ENCODE measurements at places on chromosomes 16 and 17.

DNA sequence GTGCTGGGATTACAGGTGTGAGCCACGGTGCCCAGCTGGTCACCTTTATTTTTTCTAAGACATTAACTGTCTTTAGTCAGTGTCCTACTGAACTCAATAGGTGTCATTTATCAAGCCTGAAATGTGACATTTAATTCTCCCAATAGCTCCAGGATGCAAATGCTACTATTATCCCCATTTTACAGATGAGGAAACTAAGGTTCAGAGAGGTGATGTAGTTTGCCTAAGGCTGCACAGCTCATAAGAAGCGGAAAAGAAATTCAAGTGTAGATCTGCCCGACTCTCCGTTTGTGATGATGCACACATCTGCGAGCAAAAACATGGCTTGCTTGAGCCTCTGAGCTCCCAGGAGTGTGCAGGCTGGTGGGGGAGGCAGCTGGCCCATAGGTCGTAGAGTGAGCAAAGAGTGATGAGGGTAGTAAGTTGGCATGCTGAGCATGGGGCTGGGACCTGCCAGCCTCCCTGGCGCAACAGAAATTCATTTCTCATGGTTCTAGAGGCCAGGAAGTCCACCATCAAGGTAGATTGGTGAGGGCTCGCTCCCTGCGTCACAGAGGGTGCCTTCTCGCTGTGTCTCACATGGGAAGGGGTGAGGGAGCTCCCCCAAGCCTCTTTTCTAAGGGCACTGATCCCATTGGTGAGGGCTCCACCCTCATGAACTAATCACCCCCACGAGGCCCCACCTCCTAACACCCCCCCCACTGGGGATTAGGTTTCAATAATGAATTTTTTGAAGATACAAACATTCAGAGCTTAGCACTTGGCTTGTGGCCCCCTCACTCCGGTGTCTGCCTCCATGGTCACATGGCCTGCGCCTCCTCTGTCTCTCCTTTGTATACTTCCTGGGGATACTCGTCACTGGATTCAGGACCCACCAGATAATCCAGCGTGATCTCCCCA is 141.5 kb upstream of the PLCG2 start:
- DNase-seq: no peak

- DNase-seq: no peak
Observed at GRCh38 chr17:34386343-34386696, 23.3 kb upstream of the CCL1 start.

GRCh38 chr17:41989702-41990419 is 23.3 kb downstream of the CNP start:
- DNase-seq: no peak

GRCh38 chr17:67312265-67312664 is 54.1 kb downstream of the PSMD12 start:
- no peak for DNase-seq

GRCh38 chr16:578870-579405 is 9.2 kb downstream of the PIGQ start:
- no peak for DNase-seq

GRCh38 chr16:74713325-74713724 is 12.7 kb upstream of the MLKL start:
- no peak for DNase-seq

DNA sequence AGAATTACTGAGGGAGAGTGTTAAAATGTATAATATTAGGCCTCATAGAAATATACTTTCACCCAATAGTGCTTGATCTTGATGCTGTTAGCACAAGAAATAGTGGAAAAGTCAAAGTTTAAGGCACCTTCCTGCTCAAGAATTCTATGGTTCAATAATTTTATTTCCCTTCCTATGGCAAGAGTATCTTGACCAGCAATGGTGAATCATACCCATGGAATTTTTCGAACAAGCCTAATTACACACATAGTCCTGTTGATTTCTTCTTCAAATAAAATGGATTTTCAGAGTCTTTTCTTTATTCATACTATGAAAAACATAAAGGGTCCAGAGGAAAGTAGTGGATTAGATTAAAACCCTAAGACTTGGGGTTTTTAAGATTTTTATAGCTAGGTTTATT is 810.6 kb downstream of the CDH11 start:
- DNase-seq: no peak

DNA sequence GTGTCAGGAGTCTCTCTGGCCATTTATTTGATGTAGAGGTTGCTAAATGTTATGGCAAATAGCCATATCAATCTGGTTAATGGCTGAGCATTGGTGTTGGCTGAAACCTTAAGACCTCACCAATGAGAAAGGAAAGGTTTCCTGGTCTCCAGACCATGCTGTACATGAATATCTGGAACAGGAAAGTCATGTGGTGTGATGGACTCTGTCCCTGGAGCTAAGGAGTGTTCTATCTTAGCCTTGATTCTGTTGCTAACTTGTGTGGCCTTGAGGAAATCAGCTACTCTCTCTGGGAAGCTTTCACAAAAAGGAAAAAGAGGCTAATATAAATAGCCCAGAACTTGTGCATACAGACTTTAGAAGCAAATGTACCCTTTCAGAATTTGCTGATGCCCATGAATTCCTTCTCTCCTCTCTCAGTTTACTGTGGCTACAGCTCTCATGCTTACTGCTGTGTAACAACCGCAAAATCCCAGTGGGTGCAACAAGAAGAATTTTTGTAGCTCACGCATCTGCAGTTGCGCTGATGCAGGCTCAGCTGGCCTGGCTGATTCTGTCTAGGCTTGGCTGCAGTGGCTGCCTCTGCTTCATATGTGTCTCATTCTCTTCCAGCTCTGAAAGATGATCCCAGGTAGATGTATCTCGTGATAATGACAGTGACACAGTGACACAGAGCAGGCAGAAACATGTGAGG is 287.5 kb downstream of the NPIPA8 start:
- no peak for DNase-seq

DNA sequence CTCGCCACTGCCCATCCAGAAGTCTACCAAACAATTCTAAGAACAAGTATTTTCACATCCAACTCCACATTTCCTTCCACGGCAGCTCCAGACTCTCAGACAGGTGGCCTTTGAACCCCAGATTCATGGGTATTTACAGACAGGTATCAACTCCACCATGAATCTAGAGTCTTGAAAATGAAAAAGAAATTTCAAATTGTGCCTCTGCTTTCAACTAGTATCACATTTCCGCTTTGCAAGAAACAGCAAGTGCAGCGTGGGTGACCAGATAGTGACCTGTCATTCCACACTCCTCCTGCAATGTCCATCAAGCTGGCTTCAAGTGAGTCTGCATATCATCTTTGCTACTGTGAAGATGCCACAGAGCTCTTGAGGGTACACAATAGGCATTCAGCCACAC is 232.4 kb upstream of the RPL38 start:
- DNase-seq: no peak

GRCh38 chr16:79001156-79001967 is 599.2 kb downstream of the MAF start:
- DNase-seq: no peak

DNA sequence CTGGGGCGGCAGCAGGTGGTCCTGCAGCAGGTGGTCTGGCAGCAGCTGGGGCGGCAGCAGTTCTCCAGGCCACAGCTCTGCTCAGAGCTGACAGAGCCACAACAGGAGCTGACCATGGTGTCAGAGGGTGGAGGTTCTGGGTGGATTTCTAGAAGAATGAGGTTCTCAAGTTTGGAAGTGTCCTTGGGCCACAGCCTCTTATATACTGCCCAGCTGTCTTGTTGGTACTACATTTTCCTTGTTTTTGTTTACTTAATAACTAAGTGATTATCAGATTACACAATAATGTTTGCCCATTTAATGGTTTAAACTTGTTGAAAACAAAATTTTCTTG is at the start of gene KRTAP4-5:
Gene KRTAP4-5 (minus strand): TSS at position 174 of the 334 bp plus-strand sequence. CDS start 58 bp downstream, at position 116.
- DNase-seq: no peak

DNA sequence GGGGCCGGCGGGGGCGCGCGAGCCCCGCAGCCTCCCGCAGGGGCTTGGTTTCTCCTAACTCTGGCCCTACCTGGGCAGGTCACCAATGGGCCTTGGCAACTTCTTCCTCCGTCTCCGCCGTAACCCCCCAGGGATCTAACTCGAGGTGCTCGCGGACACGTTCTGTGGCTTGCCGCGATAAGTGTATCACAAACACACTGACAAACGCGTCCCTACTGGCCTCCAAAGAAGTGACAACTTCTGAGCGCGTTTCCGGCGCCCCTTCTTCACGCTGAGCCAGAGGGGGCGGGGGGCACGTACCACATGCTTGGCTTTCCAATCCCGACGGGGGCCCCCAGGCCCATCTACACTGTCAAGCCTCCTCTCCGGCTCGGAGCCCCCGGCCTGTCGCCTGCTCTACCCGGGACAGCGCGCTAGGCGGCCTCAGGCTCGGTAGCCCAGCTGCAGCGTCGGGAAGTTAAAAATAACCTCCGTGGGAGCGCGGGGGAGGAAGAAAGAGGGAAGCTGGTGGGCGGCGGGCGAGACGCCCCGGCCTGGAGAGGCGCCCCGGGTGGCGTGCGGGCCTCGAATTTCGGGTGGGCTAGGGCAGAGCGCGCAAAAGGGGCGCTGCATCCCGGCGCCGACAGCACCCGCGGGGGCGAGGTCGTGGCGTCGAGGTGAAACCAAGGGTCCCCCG is 725 bp upstream of the SPHK1 start:
- DNase-seq: no peak

- no peak for DNase-seq
Observed at GRCh38 chr17:42969001-42969581, 4.8 kb upstream of the AARSD1 start.

DNA sequence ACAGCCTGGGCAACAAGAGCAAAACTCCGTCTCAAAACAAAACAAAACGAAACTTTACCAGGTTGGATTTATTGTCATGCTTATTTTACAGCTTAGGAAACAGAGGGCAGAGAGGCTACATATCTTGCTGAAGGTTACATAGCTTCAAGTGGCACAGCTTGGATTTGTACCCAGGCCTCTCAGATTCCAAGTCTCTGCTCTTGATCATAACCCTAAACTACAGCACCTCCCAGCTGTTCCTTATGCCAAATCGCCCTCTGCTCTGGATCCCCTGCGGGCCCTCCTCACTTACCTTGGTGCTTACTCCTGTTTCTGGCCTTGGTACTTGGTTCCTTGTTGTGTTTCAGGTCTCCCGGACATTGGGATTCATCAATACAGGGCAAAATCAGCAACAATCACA is 11.7 kb upstream of the CUEDC1 start:
- no peak for DNase-seq

DNA sequence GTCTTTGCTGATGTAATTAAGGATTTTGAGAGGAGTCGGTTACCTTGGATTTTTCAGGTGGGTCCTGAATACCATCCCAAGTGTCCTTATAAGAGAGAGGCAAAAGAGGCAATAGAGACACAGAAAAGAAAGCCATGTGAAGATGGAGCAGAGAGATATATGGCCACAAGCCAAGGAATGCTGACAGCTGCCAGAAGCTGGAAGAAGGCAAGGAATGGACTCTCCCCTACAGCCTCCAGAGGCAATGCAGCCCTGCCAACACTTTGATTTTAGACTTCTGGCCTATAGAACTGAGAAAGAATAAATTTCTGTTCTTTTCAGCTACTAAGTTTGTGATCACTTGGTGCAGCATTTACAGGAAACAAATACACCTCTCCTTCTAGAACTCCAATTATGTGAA is 8.2 kb upstream of the RNFT1 start:
- no peak for DNase-seq

- no peak for DNase-seq
Observed at GRCh38 chr16:608019-608418, 18.2 kb downstream of the RAB40C start.

DNA sequence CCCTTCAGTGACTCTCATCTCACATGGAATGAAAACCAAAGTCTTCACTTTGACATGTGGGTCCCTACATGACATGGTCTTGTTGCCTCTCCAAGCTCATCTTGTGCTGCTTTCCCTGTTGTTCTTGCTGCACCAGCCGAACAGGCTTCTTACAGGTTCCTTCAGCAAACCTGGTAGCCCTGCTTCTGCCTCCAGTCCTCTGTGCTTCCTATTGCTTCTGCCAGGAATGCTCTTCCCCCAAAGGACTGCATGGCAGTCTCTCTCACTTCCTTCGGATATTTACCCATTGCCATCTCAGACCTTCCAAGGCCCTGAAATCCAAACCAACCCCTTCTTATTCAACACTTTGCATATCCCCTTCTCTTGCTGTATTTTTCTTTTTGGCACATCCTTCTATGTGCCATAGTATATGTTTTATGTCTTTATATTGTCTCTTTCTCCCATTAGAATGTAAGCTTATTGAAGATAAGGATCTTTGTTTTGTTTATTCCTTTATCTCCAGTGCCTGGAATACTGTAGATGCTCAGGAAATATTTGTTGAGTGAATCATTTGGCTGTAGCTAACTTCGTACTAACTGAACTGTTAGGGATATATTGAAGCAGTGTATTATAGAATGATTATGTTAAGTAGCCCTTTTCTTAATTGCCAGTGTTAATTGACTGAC is 57.9 kb upstream of the SLC12A3 start:
- no peak for DNase-seq

- no peak for DNase-seq
Observed at GRCh38 chr16:67236563-67237395, 9.8 kb downstream of the TMEM208 start.

GRCh38 chr17:39605492-39606433 is 2.0 kb downstream of the NEUROD2 start:
- DNase-seq: no peak

DNA sequence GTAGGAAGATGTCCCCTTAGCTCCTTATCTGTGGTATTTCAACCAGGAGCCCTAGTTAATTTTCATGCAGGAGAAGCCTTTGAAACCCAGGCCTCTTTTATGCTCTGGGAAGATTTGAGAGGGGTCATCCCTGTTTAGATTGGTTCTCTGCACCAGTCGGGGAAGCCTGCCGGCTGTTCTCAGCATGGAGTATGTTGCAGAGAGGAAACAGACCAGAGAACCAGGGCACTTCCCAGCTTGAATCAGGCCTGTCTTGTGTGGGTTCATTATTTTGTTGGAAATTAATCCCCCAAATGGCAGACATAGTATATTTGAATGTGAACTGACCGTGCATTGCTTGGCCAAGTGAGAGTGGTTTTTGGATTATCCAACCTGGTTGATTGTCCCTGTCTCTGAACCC is 1082.1 kb upstream of the RBFOX1 start:
- DNase-seq: no peak

DNA sequence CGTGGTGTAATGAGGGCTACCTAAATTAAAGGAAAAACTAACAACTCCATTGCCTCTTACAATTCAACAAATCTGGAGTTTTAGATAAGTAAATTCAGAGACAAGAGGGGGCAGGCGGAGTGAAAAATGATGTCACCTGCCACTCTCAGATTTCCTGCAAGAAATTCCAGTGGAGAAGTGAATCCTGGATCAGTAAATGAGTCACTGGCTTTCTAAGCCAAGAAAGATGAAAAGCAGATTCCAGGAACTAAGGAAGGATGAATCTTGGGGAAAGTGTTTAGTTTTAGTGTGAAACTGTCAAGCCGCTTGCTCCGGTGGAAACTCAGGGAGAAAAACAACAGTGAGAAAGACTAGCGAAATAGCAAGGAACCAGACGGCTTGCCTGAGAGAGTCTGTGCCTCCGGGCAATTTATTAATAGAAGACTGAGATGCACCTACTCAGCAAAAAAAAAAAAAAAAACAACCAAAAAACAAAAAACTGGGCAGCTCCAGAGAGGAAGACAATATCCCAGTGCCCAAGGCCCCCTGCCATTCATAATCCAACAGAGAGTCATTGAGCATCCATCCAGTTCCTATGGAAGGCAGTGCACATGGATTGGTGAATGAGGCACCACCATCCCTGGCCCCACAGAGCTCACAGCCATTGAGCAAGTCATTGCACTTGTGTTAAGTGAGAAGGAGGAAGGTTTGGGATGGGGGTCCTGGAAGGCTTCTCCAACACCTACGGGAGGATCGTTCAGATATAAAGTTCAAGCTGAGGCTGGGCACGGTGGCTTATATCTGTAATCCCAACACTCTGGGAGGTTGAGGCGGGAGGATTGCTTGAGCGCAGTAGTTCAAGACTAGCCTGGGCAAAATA is 12.1 kb upstream of the RIPOR1 start:
- DNase-seq: no peak

Measured in cortex of kidney (tissue), 1 donor.